T-cell (primary cell): ENCODE measurements at places on chromosomes 7 and 10.

DNA sequence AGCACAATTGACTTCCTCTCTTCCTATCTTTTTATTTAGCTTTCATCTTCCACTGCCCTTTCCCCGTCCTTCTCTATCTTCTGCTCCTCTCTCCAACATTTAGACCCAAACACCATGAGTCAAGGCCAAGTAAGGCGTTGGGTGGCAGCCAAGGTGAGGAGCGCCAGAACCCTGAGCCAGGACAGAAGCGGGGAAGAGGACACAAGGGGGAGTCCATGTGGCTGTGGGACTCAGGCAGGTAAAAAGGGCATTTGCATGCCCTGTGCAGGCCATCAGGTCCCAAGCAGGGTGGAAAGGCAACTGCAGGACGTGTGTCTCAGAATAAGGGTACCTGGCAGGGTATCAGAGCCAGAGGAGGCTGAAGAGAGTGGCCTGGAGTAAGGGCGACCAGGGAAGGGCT lies 192.4 kb upstream of the PFKP start:
- no peak for DNase-seq

DNA sequence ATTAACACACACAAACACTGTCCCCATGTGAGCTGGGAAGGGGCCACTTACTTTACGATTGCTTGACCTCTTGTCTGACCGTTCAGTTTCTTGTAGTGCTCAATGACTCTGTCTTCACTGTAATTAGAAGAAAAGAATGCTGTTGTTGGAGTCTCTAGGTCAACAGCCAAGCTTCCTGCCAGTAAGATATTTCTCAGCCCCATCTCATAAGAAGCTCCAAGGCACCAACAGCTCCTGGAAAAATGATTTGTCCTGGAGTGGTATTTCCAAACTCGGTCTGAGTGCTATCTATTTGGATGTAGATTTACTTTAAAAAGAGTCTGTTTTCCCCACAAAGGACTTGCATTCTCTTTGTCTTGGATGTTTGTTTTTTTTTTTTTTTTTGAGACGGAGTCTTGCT lies 153.7 kb downstream of the PRPF18 start:
- no peak for DNase-seq

DNA sequence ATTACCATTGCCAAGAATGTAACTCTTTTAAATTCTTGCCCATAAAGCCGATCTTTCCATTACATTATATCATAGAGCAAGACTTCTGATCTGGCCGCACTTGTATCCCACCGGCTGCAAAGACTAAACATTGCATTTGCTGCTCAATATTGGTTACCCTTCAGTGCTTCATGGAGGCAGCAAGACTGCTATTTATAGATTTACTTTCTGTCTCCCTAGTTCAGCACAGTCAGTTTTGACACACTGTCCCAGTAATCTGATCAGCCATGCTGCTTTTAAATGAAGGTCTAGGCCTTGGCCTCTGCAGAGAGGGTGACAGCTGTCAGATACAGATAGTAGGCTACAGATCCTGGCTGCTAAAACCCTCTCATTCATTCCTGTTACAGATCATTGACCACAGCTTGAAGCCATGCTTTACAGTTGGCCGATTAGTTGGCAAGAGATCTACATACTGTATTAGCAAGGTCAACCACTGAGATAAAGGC lies 562.6 kb upstream of the GALNT17 start:
- DNase-seq = no peak

- no peak for DNase-seq
Observed at GRCh38 chr7:158676171-158676840, 28.3 kb downstream of the NCAPG2 start.

- no peak for DNase-seq
Observed at GRCh38 chr7:86790383-86790782, 146.7 kb downstream of the GRM3 start.

DNA sequence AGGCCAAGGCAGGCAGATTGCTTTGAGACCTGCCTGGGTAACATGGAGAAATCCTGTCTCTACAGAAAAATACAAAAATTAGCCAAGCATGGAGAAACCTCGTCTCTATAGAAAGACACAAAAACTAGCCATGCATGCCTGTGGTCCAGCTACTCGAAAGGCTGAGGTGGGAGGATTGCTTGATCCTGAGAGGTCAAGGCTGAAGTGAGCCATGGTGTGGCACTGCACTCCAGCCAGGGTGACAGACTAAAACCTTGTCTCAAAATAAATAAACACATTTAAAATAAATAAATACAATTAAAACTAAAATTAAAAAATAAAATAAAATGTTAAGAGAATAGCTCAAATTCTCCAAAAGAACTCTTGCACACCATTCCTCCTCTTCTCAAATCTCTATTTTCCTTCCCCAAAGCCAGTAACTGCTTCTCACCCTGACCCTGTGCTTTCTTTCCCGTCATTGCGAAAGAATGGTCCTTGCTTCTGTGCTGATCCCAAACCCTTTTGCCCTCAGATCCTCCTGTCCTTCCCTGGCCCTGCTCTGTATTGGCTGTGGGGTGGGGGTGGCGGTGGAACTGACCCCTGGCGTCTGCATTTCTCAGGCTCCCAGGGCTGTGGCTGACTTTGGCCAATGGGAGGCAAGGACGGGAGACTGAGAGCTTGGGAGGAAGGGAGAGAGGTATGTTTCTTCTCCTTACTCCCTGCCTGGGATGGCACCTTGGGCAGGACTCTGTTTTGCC lies 12.4 kb downstream of the SRGN start:
- no peak for DNase-seq

DNA sequence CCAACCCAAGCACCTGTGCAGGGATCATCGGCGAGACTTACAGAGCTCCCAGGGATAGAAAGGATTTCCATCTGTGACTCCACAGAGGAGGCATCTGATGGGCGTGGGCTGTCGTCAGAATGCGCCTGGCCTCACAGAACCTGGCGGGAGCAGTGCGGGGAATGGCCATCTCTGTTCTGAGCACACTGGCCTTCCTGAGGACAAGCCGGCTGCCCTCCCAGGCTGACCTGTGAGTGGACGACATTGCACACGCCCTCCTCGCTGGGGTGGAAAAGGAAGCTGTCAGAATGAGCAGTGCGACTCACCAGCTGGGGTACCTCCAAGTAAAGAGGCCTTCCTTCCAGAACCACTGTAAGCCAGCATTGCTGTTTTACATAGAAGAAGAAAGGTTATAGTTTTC lies 234.6 kb upstream of the PITRM1 start:
- DNase-seq = no peak

DNA sequence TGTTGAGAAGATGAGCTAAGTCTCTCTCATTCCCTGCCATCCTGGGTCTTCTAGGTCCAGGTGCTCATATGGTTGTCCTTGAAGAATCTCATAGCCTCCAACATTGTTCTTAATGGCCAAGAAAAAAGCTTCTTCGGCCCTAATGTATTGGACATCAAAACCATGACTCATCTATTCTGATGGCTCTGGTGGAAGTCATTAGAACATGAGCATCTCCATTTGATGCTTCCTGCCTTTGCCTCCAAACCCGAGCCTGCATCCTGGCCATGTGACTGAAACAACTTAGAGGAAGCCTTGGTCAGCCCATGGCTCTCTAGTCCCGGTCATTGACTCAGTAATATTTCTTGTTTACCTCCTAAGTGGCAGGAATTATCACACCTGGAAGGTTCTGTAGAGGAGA lies 264.1 kb upstream of the FZD8 start:
- DNase-seq = no peak

GRCh38 chr10:95820363-95820762 lies 64.4 kb downstream of the ENTPD1 start:
- DNase-seq = no peak

DNA sequence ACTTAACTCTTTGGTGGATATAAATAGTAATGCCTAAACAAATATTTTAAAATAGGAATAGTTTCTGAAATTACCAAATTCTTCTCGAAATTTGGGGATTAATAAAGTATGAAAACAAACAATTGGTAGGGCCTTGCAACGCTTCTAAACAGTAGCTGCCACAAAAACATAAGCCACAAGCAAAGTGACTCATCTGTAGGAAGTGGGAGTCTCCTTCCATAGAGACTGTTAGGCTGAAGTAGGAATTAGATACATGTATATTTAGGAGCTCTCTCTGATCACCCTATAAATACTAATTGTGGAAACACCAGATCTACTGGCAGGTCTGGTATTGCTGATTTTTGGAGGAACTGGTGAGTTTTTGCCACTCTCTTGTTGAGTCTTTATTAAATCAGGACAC lies 5.7 kb upstream of the LMOD2 start:
- DNase-seq = no peak

DNA sequence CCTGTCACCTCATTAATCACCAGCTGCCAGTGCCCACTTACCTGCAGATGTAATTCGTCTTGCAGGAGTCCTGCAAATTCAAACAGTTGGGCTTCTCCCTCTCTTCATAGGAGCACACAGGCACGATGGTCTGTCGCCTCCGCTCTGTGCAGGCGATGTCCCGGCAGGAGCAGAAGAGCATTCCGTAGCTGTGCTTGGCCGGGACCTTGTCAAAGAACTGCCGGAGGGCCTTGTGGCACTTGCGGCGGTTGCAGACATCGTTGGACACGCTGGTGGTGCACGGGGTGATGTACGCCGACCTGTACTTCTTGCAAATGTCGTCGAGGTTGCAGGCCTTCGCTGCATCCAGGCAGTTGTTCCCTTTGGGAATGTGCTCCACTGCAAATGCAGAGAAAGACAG lies 147.8 kb downstream of the GFRA1 start:
- DNase-seq = no peak

- DNase-seq = no peak
Observed at GRCh38 chr7:41996381-41997035, 240.5 kb downstream of the GLI3 start.

DNA sequence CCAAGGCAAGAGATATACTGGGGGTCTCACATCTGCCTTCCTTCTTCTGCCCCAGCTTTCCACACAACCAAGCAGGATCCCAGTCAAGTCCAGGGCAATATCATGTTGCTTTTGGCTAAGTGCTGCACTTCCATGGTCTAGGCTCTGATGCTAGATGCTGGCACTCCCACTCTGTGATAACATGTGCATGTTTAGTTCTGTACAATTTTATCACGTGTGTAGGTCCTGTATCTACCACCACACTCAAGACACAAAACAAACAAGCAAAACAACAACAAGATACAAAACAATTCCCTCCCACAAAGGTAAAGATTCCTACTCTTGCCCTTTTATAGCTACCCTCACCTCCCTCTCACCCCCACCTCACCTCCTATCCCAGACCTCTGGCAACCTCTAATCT lies 105.6 kb upstream of the HABP2 start:
- no peak for DNase-seq
